ENCODE measurements at places on chromosomes 13 and 19. TPM values are rescaled to one million over a fixed set of nuclear protein-coding genes. Genes with fewer than 3 reads are reported as not detected.

The AXL gene
- total RNA-seq, result 13.0 TPM

The FCGBP gene
- total RNA-seq, result 14.2 TPM

The F7 gene
- total RNA-seq, result 0.46 TPM

The TBXA2R gene
- 1.9 TPM for total RNA-seq

- DNase-seq, result no peak
Measured at GRCh38 chr13:71865874-71866334, 1.1 kb downstream of the DACH1 start.

DNA sequence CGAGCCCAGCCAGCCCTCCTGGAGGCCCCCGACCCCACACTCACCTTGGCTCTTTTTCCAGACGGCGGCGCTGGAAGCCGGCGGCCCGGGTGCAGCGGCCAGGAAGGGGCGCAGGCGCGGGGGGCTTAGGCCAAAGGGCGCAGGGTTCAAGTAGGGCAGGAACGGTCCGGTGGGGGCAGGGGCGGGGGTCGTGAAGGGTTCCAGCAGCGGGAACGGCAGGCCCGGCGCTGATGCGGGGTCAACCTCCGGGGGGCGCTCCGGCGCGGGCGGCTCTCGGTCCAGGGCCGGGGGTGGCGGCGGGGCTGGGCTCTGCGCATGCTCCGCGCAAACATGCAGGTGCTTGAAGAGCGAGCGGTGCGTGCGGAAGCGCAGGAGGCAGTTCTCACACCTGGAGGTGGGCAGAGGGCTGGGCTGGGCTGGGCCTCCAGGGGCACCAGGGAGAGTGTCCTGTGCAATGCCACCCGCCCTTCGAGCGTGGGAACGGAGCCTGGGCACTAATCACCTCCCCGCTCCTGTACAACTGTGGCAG lies 2.3 kb downstream of the ZNF414 start:
- DNase-seq, result no peak

DNA sequence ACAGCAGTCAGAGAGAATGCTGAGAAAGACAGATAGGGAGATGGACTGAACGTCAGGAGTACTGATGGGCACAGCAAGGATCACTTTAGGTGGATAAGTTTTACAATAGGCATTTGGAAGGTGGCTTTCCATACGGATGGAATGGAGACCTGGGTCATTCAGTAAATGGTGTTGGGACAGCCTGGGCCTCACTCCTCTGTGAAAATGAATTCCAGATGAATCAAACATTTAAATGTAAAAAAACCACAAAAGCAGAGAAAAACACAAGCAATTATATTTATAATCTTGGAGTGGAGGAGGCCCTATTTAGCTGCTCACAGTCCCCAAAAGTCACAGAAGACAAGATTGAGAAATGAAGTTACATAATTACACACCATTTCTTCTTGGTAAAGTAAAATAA lies 4.7 kb downstream of the IL17D start:
- no peak for DNase-seq

- DNase-seq, result no peak
Measured at GRCh38 chr13:34155931-34156607, 338.1 kb downstream of the RFC3 start.

- no peak for DNase-seq
Measured at GRCh38 chr13:77724092-77724491, 26.6 kb downstream of the SLAIN1 start.

GRCh38 chr13:84400706-84401105 lies 518.4 kb upstream of the SLITRK1 start:
- DNase-seq, result no peak

- DNase-seq, result no peak
Measured at GRCh38 chr13:50910485-50910805, 854 bp downstream of the RNASEH2B start.
